Testis (tissue), 5 donors: ENCODE measurements at places on chromosomes 11 and 22. TPM values are rescaled to one million over a fixed set of nuclear protein-coding genes. Genes with fewer than 3 reads are reported as not detected.
A peak's percentile ranks its signal among the peaks of the same experiment; 100 is the strongest.

DNA sequence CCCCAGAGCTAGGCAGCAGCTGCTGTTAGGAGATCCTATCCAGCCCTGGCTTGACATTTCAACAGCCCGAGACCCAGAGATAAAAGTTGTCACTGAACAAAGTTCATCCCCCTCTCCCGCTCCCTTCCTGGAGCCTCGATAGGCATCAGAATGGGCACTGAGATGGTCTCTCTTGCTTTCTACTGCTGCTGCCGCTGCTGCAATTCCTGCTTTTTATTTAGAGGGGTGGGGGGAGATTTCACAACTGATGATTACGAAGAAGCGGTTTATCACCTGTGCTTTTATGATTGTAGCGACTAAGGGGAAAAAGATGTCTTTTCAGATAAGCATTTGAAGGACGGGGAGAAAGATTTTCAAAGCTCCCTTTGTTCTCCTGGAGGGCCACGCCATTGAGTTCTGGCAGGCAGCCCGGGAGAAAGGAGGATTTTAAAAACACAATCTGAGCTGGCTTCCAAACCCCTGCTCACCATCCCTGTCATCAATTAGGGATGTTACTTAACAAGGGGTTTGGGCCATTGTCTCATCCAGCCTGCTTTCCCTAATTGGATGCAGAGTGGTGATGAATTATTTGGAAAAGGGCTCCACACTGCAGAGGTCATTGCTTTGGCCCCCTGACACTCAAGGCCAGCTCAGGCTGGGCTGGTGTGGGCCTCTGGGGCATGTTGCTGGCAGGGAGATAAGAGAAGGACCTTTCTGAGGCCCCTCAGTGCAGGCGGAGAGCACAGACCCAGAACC, 344.7 kb downstream of the BUD13 start:
- DNase-seq = peak; percentile 67

- peak; percentile 82 for DNase-seq
Measured at GRCh38 chr11:120952461-120953434, 71.2 kb upstream of the TBCEL start.

GRCh38 chr11:68709062-68709461, 24.7 kb downstream of the GAL start:
- DNase-seq = no peak

Gene OR52E8
- 4.6 TPM for total RNA-seq

Gene GDPD4
- total RNA-seq = 22.6 TPM

Gene ZNF215
- total RNA-seq = 4.2 TPM
